Spinal cord (tissue), 10 donors: ENCODE measurements at places on chromosomes 2 and 18. TPM values are rescaled to one million over a fixed set of nuclear protein-coding genes. Genes with fewer than 3 reads are reported as not detected.
A peak's percentile ranks its signal among the peaks of the same experiment; 100 is the strongest.

DNA sequence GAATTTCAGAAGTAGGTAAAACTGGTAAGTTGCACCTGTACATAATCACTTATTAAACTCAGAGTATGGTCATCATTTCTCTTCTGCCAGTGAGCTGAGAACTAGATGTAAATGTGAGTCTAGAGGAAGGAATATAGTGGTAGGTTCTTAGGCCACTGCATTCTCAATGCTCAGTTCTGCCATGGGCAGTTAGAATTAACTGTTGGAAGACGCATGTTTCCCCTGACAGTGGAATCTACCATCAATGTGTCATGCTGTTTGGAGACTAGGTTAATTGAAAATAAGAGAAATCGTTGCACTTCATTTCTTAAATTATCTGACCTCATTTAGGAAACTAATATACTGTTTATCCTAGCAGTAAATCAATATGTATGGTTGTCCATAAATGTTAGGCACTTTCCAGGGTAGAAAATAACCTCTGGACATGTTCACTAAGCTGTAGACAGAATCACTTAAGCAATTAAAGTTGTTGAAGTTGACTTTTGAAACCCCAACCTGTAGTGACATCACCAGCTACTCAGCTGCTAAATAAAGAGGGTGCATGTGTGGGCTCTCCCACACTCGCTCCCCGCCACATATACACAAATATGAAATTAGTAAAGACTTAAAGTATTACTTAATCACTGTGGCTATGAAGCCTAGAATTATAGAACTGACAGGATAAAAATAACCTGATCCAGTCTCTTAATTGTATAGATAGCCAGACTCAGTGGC lies 91.5 kb upstream of the NOSTRIN start:
- H3K36me3 ChIP-seq, result no peaks in the 10 kb centered on the region
- no peak for DNase-seq
- no peaks in the 10 kb centered on the region for H3K4me1 ChIP-seq
- no peak overlapping the region for H3K4me3 ChIP-seq

DNA sequence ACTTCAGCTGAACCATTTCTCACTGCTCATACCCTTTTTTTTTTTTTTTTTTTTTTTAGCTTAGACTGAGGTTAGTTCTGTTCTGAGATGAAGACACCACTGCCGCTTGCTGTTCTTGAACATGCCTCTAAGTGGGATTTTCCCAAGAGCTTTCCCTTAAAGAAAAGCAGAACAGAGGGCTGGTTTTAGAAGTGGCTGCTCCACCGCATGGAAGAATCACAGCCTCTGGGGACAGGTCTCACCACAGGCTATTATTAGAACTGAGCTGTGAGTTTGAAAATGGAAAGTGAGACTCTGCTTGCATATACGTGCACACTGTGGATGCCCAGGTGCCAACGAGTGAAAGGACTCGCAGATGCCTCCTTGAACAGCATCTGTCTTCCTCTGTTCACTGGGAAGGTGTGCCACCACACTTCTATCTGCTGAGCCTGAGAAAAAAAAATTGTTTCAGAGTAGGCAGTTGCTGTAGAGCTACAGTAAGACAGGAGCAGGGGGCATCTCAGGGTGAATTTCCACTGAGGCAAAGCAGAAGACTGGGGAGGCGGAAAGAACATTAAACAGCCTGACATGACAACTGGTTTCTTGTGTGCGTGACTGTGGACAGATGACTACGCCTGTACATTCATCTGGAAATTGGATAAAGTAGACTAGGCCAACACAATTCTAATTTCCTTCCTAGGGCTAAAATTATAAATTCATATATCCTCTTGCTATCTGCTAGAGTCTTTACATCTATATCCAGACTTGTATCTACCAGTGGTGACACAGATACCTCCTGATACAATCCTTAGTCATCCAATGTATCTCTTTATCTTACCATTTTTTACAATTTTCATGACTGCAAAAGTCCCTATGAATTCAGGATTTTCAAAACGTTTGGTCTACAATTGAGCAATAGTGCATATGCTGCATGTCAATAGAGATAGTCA lies 1045.7 kb upstream of the CELF4 start:
- H3K4me3 ChIP-seq, result no peak overlapping the region
- no peak overlapping the region for H3K27ac ChIP-seq
- DNase-seq, result no peak
- no peaks in the 10 kb centered on the region for H3K36me3 ChIP-seq
- no peaks in the 10 kb centered on the region for H3K27me3 ChIP-seq
- no peaks in the 10 kb centered on the region for H3K4me1 ChIP-seq

DNA sequence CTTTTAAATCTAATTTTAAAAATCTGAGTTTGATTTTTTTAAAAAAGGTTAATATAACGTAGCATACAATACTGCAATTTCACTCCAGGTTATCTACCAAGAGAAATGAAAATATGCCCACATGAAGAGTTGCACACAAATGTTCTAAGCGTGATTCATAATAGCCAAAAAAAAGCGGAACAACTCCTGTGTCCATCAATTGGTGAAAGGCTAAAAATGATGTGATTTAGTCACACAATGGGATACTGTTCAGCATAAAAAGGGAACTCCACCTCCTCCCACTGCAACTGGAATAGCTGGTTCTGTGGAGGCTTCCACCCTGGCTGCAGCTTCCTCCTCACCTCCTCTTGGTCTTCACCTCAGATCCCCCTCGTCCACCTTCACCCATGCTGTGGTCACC lies 132.8 kb downstream of the PIK3C3 start:
- no peaks in the 10 kb centered on the region for H3K27me3 ChIP-seq
- H3K36me3 ChIP-seq, result no peaks in the 10 kb centered on the region
- H3K4me3 ChIP-seq, result no peak overlapping the region

DNA sequence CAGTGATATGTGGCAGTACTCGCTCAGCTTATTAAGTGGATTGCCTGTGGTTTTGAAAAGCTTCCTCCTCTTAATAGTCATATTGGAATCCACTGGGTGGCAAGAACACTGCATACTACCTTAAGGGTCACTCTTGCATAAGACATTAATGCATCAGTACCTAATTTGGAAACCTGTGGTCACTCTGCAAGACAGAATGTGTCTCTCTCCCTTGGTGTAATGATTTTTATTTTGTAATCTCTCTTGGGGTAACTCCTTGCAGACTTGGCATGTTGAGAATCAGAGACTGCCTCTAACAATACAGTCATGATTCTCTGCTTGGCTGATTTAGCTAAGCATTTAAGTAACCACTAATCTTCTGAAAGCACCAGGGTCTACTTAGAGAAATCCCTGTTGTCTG lies 33.0 kb upstream of the IER3IP1 start:
- H3K4me1 ChIP-seq, result no peaks in the 10 kb centered on the region
- H3K4me3 ChIP-seq, result no peak overlapping the region
- no peaks in the 10 kb centered on the region for H3K36me3 ChIP-seq
- peaks cover 13% of the 10 kb centered on the region for H3K27me3 ChIP-seq
- no peak overlapping the region for H3K27ac ChIP-seq

DNA sequence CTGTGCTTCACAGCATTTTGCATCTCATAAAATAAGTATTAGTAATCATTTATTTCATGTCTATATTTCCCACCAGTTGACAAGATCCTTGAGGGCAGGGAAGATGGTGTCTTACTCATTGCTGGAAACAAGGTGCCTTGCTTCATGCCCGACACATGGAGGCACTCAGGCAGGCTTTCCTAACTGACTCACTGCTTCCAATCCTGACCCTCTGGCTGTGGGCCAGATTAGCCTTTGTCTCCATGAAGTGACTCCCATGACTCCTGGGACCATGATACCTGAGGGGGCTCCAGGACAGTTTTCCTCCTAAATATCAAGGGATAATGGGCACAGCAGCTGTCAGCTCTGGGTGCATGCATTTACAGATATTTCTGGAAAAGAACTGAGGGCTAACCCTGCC lies 275.1 kb downstream of the AGPS start:
- H3K27me3 ChIP-seq, result no peaks in the 10 kb centered on the region
- no peak overlapping the region for H3K27ac ChIP-seq
- H3K4me1 ChIP-seq, result no peaks in the 10 kb centered on the region
- no peak overlapping the region for H3K4me3 ChIP-seq
- no peak for DNase-seq
- no peaks in the 10 kb centered on the region for H3K36me3 ChIP-seq

DNA sequence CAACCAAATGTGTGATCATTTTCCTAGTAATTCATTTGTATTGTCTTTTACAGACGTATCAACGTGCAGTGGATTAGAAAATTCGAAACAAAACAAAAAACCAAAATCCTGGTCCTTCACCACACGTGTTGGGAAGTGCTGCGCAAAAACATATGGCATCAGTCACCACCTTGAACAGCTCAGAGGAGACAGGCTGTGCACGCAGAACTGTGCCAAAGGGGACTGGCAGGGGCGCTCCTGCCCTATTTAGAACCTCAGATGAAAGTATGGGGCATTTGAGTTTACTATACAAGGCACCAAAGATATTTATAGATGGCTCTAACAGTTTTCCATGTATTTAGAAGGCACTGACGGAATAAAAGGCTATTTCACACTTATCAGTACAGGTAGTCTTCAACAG lies 42.3 kb downstream of the NOL10 start:
- H3K36me3 ChIP-seq, result peaks cover 25% of the 10 kb centered on the region
- no peaks in the 10 kb centered on the region for H3K4me1 ChIP-seq
- no peak overlapping the region for H3K27ac ChIP-seq

DNA sequence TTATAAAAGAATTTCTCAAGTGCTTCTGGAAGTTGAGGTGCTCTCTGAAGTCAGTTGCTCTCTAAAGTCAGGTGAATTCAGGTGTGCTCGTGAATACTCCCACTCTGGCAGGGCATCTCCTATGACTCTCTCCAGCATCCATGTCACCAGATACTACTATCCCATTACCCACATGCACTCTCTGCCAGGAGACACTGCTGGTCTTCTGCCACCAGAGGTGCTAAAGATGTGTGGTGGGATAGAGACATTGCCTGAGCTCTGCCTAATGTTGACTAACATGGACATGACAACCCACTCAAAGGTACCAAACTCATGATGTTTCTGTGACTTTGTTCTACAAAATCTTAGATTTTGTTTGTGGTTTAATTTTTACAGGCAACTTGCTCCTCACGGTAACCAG lies 106.4 kb upstream of the HNRNPA3 start:
- no peaks in the 10 kb centered on the region for H3K27me3 ChIP-seq
- no peak overlapping the region for H3K4me3 ChIP-seq
- H3K4me1 ChIP-seq, result no peaks in the 10 kb centered on the region
- no peaks in the 10 kb centered on the region for H3K36me3 ChIP-seq
- no peak overlapping the region for H3K27ac ChIP-seq
- DNase-seq, result no peak

DNA sequence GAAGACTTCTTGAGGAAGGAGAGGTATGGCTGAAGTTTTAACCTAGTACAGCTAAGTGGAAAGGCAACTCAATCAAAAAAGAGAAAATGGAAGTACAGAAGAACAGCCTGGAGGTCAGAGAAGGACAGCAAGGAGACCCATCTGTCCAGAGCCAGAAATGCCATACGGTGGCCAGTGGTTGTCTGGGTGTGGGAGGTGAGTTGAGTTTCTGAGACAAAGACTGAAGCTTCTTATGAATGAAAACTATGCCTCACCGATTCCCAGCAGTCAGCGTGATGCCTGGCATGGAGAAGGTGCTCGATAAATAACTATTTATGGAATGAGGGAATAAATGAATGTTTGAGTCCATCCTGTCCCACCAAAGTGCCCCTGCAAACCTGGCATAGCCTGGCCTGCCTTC lies 98.8 kb downstream of the MRO start:
- no peak for DNase-seq
- H3K27me3 ChIP-seq, result no peaks in the 10 kb centered on the region
- peaks cover 24% of the 10 kb centered on the region for H3K4me1 ChIP-seq
- no peak overlapping the region for H3K27ac ChIP-seq

GRCh38 chr2:200810252-200810997 lies 1.3 kb upstream of the BZW1 start:
- no peak for DNase-seq
- peaks cover 6% of the 10 kb centered on the region for H3K4me1 ChIP-seq
- no peaks in the 10 kb centered on the region for H3K27me3 ChIP-seq
- H3K36me3 ChIP-seq, result no peaks in the 10 kb centered on the region
- peak overlapping the region; percentile 99 for H3K27ac ChIP-seq

GRCh38 chr2:100186126-100186525 lies 43.7 kb upstream of the AFF3 start:
- peaks cover 14% of the 10 kb centered on the region for H3K4me1 ChIP-seq
- H3K27me3 ChIP-seq, result no peaks in the 10 kb centered on the region
- no peaks in the 10 kb centered on the region for H3K36me3 ChIP-seq

DNA sequence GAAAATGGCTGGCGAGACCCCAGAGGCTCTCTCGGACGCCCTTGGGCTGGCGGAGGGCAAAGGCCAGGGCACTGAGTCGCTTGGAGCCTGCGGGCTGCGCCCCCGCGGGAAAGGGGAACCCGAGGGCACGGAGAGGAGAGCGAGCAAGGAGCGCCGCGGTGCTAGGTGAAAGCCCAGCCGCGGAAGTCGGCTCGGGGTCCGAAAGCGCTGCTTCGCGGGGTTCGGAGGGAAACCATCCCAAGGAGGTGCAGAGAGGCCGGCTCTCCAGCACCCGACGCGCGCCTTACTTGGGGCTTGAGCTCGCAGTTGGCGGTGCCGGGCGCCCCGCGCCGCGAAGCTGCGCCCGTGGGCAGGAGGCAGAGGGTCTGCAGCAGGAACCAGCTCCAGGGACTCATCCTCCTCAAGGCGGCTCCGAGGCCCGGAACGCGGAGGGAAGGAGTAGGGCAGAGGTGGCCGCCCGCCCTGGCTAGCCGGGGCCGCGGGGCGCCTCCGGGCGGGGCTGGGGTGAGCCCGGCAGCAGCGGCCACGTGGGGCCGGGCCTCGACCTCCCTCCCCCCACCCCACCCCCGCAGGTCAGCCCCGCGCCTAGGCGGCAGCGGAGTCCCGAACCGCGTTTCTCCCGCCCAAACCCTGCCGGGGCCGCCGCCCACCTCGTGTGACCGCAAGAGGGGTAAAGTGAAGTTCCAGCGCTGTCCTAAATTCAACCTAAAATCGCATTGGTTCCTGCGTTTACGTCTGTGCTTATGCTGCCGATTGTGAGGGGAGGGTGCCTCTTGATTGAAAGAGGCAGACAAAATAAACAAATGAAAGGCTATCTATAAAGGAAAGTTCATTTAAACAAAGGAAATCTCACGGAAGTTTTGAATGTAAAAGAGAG lies at the start of gene TRABD2A:
TRABD2A (minus strand) TSS at position 440 of the 877 bp plus-strand sequence; CDS start at position 395, 45 bp downstream.
- no peak within 1 kb of the TSS for H3K27ac ChIP-seq
- DNase-seq, result no peak
- H3K36me3 ChIP-seq, result no peaks in the 10 kb centered on the region
- H3K27me3 ChIP-seq, result peaks cover 48% of the 10 kb centered on the region

DNA sequence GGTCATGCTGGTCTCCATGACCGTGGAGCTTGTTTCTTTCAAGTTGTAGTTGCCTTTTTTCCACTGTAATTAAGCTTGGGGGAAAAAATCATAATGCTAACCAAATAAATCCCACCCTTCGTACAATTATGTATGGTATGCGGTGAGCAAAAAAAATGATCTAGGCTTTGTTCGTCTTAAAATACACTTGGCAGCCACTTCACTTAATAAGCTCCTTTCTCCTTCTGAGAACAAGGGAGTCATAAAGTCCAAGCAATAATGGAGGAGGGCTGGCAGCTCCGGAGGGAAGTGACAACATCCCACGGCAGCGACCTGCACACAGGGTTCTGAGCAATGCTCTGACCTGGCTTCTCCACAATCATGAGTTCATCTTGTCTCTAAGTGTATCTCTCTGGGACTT lies 91.2 kb upstream of the KLHL29 start:
- H3K4me3 ChIP-seq, result no peak overlapping the region
- H3K27me3 ChIP-seq, result no peaks in the 10 kb centered on the region
- H3K4me1 ChIP-seq, result peaks cover 7% of the 10 kb centered on the region
- no peak overlapping the region for H3K27ac ChIP-seq

Gene CKAP2L
- 6.8 TPM for total RNA-seq

Gene USP40
- total RNA-seq, result 29.6 TPM

Gene SERPINB4
- not detected for total RNA-seq

Gene TMEM131
- 37.7 TPM for total RNA-seq

Gene DGUOK
- total RNA-seq, result 30.5 TPM

Gene NEURL3
- total RNA-seq, result 0.28 TPM

Gene LNPK
- total RNA-seq, result 38.7 TPM

Gene ALK
- 4.2 TPM for total RNA-seq

Gene ZSWIM2
- total RNA-seq, result 0.28 TPM

Gene PLCL1
- 12.1 TPM for total RNA-seq

Gene PER2
- total RNA-seq, result 5.5 TPM

Gene GRHL1
- 25.8 TPM for total RNA-seq

Gene RAD51AP2
- 0.22 TPM for total RNA-seq
